ENCODE measurements at places on chromosomes 5 and 9.

DNA sequence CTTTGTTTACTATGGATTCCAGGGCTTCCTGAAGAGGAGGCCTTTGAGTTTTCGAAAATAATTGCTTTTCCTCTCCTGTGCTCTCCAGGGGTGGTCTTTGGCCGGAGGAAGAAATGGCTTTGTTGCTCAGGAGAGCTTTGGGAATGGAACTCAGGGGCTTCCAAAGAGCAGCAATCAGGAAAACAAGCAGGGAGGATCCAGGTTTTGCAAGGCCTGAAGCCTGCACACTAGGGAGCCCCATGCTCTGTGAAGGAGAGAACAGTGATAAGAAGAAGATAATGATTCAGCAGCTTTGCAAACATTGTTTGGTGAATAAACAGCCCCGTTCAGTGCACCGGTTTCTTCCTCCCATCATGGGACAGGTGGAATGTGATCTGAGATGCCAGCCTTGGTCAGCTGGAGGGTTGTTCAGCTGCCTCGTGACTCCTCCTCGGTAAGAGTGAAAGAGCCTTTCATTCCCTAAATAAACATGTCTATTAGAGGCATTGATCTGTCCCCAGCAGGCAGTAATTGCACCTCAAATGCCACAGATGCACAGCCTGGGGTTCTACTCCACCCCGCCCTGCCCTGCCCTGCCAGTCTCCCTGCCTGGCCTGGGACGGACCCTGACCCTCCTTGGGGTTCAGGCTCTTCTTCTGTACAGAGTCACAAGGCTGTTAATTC lies 11.5 kb upstream of the ALDH1B1 start:
- DNase-seq, result no peak

- DNase-seq, result peak; percentile 7
Observed at GRCh38 chr5:89105836-89106235, 222.9 kb upstream of the MEF2C start.

DNA sequence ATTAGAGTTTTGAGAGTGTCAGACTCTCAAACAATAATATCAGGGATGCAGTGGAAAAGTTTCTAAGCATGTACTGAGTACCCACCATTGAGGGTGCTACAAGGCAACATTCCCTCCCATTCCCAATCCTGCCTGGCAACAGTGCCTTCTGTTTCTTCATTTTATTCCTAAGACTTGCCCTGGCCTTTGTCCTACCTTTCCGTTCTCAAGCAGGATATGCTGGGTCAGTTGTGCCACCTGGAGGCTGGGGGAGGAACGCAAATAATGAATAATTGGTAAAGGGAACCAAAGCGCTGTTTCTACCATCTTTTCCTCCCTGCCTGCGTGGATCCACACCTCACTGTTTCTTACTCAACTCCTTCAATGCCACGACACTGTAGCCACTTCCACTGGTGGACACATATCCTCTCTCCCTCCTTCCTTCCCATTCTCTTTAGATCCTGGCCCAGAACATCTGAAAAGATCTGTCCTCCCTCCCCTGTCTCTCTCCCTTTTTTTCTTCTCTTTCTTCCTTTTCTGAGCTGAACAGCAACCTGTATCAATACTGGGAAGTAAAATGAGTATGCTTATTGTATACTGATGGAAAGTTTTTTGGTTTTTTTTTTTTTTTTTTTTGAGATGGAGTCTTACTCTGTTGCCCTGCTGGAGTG lies 149.5 kb downstream of the C9orf152 start:
- DNase-seq, result peak; percentile 40

GRCh38 chr9:114223564-114224246 lies 68.4 kb downstream of the COL27A1 start:
- DNase-seq, result peak; percentile 65

DNA sequence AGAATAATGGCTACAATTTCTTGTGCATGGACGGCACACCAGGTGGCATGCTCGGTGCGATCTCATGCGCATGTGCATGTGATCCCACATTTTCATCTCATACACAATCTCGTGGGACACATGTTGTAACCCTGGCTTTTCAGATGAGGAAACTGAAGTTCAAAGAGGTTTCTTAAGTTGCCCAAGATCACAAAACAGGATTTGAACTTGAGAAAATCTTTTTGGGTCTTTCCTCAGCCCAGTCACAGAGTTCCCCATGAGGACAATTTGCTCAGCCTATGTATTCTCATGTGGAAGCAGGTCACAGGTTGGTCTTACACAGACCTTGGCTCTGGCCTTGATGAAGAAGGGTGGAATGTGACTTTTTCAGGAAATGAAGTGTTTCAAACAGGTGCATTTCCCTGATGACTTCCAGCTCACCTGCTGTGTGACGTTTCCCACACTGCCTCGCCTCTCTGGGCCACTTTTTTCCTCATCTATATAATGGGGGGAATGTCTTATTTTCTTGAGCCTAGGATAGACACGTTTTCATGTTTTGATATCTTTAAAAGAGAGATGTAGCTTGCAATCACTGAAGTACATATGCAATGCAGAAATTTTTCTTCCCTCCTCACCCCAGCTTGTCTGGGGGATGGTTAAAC lies 7.1 kb upstream of the ORM1 start:
- DNase-seq, result no peak

DNA sequence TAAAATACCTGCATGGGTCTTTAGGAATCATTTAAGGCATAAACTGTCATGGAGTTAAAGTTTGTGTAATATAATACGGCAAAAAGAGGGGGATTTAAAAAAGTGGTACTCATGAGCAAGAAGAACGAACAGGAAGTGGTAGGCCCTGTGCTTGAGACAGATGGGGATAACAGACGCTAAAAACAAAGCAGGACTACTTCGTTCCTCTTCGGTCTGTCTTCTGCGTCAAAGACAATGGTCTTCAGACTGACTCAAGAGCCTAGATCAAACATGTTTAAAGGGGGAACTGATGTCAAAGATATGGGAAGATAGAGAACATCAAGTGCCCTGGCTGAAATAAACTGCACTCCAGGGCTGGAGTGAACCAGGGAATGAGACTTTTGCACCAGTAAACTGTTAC lies 59.8 kb upstream of the RFX3 start:
- DNase-seq, result no peak

DNA sequence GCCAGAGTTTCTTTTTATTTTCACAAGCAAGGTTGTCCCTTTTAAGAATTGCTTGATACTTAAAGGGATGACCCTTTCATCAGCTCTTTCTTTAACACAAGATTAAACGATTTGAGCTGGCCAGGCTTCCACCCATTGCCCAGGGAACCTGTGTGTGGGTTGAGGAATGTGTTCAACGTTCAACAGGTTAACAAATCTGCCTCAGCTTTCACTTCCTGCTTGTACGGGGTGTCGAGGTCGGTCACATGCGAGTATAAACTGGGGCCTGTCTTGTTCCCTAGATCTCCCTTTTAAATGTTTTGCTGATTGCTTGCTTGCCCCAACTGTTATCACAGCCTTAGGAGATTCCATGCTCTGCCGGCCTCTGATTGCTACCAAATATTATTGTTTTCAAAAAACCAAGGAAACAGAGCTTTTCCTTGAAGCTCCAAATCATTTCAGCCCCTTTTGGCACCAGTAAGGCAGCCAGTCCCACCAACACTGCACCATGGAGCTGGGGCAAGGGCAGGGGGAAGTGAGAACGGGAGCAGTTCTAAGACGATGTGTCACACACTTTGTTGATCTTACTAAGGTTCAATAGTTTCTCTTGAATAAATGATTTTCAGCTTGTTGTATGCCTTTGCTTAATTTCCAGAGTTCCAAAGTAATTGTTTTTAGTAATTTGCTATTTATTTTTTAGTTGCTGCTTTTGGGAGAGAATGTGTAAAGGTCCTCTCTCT lies 10.7 kb upstream of the CLK4 start:
- DNase-seq, result no peak

- DNase-seq, result peak; percentile 50
Observed at GRCh38 chr5:67249590-67249895, 52.9 kb upstream of the CD180 start.

- peak; percentile 53 for DNase-seq
Observed at GRCh38 chr5:112005623-112005930, 248.6 kb upstream of the NREP start.

DNA sequence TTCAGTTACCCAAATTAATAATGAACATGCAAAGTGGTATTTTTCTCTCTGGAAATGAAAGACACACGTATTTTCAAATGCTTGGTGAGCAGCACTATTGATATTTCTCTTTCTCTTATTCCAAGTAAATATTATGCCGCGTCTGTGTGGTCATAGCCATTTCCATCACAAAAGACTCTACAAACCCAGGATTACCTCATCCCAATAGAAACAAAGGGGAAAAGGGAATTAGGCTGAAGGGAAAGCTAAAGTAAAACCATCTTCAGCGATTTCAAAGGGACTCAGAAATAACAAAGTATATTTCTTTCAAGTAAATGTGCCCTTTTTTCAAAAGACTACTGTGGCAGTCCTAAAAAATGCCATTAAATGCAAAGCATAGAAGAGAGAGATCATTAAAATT lies 62.0 kb upstream of the FST start:
- no peak for DNase-seq

GRCh38 chr9:7967851-7968250 lies 168.3 kb upstream of the DMAC1 start:
- no peak for DNase-seq

DNA sequence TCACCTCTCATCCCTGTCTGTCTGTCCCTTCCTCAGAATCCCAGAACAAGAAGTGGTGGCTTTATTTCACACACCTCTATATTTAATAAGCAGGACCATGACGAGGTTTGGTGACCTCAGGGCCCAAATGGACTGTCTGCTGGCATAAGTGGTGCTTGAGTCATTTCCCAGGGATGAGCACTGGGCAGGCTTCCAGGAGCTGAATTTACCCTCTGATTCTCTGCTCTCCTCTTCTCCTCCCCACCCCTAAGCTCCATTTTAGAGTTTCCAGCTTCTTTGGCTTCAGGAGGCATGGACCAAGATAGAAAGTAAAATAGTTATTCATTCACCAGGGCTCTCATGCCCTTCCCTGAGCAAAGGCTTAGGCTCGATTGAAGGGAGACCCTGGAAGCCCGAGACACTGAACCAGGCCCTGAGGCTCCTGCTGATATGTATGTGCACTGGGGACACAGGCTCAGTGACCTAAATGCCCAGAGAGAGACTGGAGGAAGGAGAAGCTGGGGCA lies 69.1 kb downstream of the PPARGC1B start:
- DNase-seq, result peak; percentile 90

DNA sequence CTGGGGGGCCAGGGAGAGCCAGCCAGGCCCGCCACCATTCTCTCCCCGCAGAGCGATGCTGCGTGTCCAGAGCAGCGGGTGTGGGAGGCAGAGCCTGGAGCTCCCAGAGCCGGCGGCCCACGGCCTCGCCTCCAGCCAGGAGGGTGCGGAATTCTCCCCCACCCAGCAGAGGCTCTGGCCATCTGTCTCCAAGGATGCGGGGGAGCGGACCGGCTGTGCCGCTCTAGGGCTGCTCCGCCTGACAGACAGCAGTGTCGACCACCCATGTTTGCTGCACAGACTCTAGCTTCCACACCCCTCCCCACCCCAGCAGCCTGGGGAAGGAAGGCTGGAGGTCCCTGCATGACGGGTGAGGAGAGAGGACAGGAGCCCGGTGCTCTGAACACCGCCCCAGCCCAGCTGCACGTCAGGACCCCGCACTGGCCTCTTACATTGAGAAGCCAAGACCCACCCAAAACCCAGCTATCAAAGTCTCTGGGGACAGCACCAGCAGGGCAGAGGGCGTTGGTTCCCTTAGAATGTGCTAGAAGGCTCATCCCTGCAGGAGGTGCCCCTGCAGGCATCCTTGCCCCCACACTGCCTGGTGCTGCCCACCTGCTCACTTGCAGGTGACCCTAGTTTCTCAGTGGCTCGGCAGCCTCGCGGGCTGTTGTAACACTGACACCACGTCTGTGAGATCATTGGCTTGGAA lies 29.7 kb upstream of the FCN1 start:
- DNase-seq, result no peak

- no peak for DNase-seq
Observed at GRCh38 chr5:172458976-172459782, 4.9 kb upstream of the SH3PXD2B start.

DNA sequence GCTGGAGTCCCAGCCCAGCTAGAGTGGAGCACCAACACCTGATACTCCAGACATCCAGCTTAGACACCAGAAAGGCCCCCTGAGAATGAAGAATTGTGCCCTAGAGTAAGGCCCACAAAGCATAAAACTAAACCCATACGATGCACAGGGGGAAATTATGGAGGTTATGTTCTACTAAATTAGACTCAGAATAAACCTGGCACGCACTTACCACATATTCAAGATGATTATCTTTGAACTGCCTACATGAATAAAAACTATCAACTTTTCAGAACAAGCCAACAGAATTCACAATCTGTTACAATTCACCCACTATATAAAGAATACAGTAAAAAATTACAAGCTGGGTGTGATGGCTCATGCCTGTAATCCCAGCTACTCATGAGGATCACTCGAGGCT lies 168.5 kb downstream of the CPLANE1 start:
- DNase-seq, result no peak

DNA sequence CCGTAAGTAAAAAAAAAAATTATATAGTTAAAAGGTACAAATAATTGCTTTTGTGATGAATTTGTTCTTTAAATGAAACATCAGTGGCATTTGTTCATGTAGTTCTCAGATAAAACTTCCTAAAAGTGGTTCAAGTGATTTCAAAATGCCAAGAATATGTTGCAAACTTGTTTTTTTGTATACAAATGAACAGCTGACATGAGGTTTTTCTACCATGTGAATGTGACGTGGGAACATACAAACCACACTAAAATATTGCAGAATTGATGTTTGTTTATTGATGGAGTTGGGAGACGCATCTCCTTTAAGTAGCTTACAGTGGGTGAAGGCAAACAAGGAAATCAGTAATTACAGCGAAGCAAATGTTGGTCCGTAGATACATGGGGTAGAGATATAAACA lies 16.9 kb downstream of the BASP1 start:
- no peak for DNase-seq

GRCh38 chr5:115098041-115098702 lies 71.5 kb downstream of the TRIM36 start:
- DNase-seq, result peak; percentile 71

GRCh38 chr5:98521821-98522220 lies 251.6 kb upstream of the RGMB start:
- no peak for DNase-seq

GRCh38 chr5:125194883-125195282 lies 448.4 kb upstream of the ZNF608 start:
- DNase-seq, result no peak

DNA sequence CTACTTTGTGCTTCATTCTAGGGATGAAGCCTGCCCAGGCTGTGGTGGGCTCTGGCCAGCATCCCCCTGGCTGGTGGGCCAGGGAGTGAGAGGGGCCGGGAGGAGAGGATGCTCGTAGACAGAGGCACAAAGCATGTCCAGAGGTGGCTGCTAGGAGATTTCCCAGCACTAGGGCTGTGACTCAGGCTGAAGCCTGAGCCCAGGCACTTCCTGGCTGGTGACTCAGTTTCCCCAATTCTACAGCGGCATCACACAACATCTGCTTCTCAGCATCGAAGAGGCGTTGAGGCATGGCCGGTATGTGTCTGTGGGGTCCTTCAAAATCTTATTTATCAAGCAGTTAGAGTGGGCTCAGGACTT lies 55.6 kb downstream of the DUSP1 start:
- peak; percentile 20 for DNase-seq
